Right renal pelvis (tissue), 4 donors: ENCODE measurements at places on chromosomes 13 and 19.

DNA sequence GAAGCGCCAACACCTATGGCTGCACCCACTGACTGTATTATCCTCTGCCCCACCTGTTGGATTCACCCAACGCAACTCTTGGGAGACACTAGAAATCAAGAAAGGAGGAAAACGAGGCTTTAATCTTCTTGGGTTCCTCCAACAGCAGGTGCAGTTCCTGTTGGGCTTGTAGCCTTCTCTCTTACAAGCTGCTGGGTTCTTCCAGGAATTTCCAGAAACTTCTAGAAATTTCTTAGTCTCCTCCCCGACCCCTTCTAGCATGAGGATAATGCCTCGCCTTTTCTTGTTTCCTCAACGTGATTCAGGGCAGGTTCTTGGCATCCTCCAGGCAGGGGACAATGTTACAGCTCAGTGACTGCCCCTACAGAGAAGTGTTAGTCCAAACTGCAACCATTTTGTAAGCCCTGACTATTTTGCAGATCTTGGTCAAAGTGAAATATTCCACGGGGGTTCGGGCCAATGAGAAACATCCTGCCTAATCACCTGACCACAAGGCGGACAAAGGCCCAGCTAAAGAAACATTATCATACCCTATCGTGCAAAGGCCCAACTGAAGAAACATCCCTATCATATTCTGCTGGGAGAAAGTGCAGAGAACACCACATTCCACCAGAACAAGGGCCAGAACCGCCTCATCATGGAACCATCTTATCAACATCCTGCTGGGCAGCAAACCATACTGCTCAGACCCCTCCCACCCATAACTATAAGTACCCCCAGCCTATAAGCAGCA is 614 bp upstream of the PNMA8A start:
- no peak for DNase-seq

DNA sequence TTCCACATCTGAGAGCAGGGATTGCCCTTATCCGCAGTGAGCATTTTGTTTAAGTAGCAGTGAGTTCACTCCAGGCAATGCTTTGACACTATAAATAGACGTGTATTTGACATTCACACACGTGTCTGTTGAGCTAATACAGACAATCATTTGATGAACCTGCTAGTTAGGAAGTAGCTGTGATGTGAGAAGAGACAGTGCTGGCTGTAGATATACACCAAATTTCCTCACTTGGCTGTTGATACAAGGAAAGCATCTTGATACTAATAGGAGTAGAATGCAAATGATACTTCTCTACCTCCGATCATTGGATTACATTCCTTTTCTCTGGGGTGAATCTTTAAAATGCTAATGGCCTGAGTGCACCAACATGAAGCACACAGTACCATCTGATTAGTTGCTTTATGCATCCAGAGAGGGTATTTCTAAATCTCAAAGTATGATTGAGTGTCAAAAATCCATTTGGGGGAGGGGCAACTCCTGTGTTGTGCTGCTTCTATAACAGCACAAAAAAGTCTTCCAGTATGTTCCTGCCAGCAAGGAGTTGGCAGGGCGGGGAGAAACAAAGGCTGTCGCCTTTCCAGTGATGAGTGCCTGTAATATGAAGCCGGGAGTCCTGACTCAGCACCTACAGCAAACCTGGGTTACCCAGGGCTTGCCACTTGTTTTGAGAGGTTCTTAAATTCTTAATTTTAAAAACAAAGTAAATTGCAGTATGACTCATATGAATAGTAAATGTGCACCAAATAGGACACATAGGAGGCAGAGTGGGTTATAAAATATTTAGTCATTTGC is 7.0 kb downstream of the CUL4A start:
- DNase-seq = peak; percentile 14

- no peak for DNase-seq
Measured at GRCh38 chr19:49475995-49476880, 2.2 kb downstream of the FLT3LG start.

DNA sequence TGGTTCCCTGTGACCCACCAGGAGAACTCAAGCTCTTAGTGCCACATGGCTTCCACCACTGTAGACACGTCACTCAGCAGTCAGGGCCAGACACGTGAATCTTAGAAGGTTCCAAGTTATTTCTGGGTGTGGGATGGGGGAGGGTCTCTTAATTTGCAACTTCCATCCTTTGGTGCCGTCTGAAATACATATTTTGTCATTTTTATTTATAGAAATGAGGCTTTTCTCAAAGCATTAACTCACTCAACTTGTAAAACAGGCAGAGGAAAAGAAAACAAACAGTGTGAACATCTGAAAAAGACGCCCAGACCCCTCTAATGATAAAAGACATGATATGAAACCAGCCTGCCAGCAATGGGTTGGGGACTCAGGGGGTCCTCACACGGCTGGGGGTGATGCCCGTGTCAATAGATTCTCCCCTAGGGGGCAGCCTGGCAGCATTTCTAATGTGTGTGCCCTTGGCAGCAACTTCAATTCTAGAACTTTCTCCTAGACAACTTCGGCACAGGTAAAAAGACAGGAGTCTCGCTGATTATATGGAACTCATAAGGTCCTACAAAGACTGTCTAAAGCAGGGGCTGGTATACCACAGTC is 15.4 kb downstream of the PIP5K1C start:
- no peak for DNase-seq

DNA sequence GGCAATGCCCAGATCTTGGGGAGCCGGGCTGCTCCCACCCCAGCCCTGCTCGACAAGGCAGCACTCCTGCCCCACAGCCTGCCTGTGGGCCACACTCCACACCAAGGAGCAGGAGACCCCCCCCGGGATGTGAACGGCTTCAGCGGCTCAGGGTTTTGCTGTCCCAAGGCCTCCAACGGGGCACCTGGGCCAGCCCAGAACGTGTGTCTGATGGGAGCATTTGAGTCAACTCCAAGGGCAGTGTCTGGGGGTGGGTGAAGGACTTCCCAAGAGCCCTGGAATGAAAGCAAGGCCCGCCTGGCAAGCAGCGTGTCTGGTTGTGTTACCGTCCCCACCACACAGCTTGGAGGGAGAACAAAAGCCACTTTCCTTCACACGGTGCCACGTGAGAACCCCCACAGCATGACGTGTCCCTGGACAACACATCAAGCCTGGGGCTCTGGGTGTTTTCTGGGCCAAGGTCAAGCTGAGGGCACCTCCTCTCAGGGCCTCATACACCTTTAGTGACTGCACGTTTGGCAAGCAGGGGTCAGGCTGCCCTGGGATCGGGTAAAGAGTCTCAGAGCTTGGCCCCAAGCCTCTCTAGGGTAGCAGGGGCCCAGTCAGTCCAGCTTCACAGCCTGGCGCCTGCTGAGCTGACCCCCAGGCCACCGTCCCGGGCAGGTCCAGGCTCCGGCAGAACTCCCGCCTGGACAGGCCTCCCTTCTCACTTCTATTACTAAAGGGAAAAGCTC is 6.0 kb downstream of the C13orf46 start:
- DNase-seq = no peak

DNA sequence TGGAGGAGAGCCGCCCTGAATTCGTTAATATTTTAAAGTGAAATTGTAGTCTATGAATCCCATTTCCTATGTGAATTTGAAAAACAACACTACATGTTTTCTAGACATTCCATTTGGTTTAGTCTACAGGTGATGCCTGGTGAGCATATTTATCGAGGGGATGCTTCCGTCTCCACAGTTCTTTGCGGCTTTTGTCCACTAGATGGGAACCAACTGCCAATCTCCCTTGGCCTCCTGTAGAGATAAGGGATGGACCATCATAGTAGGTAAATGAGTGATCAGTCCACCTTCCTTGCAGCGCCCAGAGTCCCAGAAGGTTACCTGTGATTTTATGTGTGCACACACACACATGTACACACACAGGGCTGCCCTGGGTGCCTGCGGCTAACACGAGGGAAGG is 289.8 kb upstream of the SOX21 start:
- no peak for DNase-seq

GRCh38 chr19:15563325-15563794 is 51.7 kb upstream of the CYP4F8 start:
- peak; percentile 8 for DNase-seq

DNA sequence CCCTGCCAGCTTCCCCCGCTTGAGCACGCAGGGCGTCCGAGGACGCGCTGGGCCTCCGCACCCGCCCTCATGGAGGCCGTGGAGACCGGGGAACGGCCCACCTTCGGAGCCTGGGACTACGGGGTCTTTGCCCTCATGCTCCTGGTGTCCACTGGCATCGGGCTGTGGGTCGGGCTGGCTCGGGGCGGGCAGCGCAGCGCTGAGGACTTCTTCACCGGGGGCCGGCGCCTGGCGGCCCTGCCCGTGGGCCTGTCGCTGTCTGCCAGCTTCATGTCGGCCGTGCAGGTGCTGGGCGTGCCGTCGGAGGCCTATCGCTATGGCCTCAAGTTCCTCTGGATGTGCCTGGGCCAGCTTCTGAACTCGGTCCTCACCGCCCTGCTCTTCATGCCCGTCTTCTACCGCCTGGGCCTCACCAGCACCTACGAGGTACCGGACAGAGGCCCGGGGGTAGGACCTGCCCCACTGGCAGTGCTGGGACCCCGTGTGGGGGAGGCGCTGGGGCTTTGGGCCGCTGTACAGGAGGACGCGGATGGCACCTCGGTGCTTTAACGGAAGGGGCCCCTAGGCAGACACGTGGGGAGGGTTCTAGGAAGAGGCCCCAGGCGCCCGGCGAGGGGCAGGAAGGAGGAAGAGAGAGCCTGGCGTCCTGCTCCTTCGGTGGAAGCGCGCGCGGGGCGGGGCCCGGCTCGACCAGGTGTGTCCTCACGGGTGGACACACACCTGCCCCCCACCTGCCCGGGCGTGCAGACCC is 681 bp downstream of the SLC5A5 start:
- DNase-seq = no peak

DNA sequence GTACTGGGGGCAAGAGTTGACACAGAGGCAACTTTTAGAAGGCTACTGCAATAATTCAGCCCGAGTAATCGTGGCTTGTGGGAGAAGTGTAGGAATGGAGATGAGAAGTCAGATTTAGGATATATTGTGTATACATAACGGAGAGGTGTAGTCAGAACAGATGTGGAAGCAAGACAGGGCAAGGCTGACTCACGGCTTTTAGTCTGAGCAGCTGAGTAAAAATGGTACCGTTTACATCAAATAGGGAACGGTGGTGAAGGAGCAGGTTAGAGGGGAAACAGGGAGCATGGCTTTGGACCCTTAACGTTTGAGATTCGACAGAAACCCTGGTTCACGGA is 796 bp upstream of the LSM14A start:
- DNase-seq = no peak

GRCh38 chr13:33345842-33346241 is 60.3 kb upstream of the STARD13 start:
- DNase-seq = no peak

DNA sequence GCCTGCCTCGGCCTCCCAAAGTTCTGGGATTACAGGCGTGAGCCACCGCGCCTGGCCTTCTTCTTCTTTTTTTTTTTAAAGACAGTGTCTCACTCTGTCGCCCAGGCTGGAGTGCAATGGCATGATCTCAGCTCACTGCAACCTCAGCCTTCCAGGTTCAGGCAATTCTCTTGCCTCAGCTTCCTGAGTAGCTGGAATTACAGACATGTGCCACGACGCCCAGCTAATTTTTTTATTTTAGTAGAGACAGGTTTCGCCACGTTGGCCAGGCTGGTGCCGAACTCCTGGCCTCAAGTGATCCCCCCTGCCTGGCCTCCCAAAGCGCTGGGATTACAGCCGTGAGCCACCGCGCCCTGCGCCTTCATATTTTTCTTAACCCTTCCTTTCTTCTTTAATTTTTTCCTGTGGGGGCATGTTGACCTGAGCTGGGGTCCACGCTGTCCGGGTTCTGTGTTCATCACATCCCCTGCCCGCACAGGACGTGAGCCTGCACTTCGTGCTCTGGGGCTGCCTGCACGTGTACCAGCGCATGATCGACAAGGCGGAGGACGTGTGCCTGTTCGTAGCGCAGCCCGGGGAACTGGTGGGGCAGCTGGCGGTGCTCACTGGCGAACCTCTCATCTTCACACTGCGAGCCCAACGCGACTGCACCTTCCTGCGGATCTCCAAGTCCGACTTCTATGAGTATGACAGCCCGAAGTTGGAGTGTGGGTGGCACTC is 14.1 kb downstream of the PNPLA6 start:
- no peak for DNase-seq

GRCh38 chr13:74839656-74840055 is 642.3 kb downstream of the TBC1D4 start:
- DNase-seq = no peak
